Neuronal stem cell (in vitro differentiated cells): ENCODE measurements at places on chromosomes 5 and 9.
A peak's percentile ranks its signal among the peaks of the same experiment; 100 is the strongest.

- DNase-seq, result no peak
These were observed 37.3 kb upstream of the CTNND2 start for GRCh38 chr5:11941566-11941965.

- no peak for DNase-seq
These were observed 79.8 kb downstream of the HSD17B3 start for GRCh38 chr9:96222132-96222531.

DNA sequence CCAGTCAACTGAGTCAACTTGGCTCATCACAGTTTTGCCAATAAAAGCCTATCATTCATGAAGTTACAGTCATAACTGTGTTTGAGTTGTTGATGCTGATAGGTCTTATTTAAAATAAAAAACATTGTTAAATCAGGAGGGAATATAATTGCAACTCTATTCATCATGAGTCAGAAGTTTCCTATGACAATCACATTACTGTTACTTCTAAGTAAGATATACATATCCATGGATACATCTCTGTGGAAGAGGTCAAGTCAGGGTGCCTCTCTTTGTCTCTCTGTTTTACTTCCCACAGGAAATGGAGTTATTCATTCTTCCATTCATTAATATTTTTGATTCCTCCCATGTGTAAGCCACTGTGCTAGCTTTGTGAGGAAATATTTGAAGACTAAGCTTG lies 2015.4 kb upstream of the WWC1 start:
- DNase-seq, result no peak

DNA sequence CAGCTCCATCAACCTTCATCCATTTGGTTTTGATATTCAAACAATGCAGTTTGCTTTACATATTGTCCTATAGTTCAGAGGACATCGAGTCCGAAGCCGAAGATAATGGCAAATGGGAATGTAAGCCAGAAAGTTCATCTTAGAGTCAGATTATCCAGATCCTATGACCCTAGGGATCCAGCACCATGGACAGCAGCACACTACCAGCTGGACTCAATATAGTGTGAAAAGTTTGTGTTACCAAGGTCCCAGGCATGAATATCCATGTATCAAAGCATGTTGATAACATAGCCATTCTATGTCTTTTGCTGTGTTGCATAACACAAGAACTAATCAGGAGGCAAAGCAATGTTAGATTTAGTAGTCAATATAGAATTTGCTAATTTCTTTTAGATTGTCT lies 46.3 kb downstream of the FSTL4 start:
- DNase-seq, result peak; percentile 47

- DNase-seq, result no peak
These were observed 62.1 kb downstream of the ARSB start for GRCh38 chr5:78922879-78923621.

GRCh38 chr9:93324191-93324834 lies 127.2 kb upstream of the FAM120A start:
- no peak for DNase-seq

DNA sequence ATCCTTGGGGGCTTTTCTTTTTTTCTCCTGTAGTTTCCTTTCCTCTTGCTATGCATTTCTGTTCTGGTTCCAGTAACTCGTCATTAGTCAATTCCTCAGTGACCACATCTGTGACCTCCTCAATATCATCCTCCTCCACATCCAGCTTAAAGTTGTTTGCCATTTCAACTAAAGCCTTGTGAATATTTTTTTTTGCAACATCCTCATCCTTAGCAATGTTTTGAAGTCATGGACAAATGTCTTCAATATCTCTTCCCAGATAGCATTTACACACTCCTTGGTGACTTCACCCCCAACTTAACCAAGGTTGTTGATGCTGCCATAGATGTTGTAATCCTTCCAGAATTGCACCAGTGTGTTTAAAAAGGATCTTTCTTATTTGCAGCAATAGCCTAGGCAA lies 14.7 kb upstream of the ADRB2 start:
- DNase-seq, result no peak

DNA sequence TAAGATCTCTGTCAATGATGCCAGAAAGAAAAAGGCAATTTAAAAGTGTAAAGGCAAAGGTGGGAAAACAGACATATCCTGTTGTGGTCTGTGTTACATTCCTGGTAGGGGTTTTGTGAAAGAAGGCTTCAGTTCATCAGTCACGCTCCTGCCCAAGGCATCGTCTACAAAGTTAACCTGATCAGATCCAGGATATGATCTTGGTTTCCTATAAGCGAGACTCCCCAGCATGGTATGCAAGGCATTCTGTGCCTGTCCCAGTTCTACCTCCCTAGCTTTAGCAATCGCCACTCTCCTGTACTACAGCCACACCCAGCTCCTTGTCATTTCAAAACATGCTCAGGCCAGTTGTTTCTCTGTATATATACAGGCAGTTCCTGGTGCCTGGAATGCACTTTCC lies 58.0 kb upstream of the PTPN3 start:
- no peak for DNase-seq

GRCh38 chr9:127216210-127216887 lies 48.2 kb upstream of the GARNL3 start:
- DNase-seq, result no peak

DNA sequence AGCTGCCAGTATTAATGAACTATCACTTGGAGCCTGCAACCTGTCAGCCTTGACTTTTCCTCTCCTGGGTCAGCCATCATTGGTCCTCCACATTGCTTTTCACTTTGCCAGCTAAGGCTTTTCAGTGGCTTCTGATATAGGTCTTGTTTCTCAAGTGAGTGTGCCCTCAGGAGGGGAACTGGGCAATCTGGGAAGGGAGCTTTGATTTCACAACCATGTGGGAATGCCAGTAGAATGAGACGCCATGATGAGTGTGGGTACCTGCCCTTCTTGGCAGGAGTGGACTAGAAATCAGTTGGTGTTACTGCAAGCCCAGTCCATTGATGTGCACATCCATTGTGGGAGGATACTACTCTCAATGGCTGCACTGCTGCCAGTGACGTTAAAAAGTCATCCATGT lies 54.1 kb downstream of the SH3GL2 start:
- DNase-seq, result no peak

GRCh38 chr5:89904442-89904841 lies 505.1 kb downstream of the CETN3 start:
- no peak for DNase-seq

DNA sequence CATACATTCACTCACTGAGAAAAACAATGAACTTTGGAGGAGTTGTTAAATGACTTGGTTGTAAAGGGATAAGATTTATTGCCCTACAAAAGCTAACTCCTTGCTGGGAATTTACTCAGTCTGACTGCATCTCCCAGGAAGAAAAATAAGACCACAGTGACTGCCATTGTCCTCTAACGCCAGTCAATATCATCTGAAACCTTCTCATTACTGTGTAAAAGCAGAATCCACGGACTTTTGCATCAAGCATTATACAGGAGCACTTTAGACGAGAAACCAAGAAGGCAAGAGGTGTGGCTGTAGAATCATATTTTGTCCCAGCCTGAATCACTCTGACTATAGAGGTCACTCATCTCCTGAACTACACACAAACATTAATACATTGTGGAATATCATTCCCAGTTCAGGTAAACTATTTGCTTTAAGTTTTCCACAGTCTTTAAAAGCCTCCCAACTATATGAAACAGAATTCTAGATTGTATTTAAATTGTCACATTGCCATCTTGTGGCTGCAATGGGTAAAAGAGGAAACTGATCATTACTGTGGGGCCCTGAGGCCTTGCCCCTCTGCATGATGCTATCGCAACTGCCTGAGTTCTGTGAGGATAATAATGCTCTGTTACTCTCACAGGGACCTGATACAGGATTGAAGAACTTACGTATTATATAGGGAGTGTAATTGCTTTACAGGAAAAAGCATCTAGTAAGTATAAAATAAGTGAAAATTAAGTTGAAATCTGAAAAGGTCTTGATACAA lies 142.9 kb downstream of the SLCO4C1 start:
- peak; percentile 24 for DNase-seq

- DNase-seq, result no peak
These were observed 31.7 kb upstream of the NR3C1 start for GRCh38 chr5:143435210-143435657.

GRCh38 chr9:116333254-116333653 lies 179.7 kb downstream of the PAPPA start:
- DNase-seq, result no peak

GRCh38 chr9:77015327-77016048 lies 4.0 kb upstream of the FOXB2 start:
- no peak for DNase-seq

DNA sequence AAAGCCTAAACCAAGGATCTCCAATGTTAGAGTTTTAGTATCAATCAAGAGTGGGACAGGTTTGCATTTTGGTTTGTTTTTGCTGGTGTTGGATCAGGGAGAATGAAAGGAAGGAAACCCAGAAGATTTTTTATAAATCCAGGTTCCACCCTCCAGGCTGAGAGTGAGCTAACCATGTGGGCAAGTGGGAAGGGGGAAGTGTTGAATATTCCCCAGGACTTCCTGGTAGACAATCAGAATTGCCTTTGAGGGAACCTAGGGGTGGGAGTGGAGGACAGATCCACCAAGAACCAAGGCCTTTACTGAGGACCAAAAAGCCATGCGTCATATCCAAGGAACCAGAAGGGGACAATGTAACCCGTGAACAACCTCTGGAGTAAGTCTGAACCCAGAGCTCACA lies 33.5 kb upstream of the PIK3R1 start:
- DNase-seq, result no peak

DNA sequence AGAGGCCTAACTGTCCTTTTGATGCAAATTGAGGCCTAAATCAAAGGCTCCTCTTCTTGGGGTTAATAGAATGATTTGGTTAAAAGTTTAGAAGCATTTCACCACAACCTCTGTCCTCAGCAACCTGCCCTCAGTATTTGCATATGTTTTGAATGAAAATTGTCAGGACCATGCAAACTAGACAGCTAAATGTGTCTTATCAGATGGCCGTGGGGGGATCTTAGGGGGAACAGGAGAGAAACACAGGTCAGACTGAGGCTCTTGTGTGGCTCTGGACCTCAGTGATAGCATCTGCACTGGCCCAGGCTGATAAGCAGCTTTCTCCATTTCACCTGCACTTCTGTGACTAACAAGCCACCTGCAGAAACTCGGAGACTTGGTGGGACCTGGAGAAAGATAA lies 49.0 kb downstream of the FOXI1 start:
- DNase-seq, result no peak

DNA sequence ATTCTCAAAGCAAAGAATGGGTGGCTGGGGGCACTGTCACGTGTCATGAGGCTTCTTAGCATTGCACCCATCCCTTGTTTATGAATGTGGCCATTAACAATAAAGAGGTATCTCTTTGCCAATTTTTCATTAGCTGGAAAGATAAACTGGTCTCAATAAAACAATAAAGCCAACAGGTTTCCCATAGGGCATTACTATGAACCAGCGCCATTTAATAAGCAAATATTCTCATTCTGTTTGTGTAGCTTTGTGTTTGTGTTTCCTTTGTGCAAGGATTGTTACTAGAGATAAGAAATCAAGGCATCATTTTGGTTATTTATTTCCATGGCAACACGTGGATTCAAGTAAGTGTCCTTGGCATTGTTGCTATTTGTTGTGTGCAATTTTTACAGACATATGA lies 37.6 kb upstream of the CAST start:
- DNase-seq, result no peak

DNA sequence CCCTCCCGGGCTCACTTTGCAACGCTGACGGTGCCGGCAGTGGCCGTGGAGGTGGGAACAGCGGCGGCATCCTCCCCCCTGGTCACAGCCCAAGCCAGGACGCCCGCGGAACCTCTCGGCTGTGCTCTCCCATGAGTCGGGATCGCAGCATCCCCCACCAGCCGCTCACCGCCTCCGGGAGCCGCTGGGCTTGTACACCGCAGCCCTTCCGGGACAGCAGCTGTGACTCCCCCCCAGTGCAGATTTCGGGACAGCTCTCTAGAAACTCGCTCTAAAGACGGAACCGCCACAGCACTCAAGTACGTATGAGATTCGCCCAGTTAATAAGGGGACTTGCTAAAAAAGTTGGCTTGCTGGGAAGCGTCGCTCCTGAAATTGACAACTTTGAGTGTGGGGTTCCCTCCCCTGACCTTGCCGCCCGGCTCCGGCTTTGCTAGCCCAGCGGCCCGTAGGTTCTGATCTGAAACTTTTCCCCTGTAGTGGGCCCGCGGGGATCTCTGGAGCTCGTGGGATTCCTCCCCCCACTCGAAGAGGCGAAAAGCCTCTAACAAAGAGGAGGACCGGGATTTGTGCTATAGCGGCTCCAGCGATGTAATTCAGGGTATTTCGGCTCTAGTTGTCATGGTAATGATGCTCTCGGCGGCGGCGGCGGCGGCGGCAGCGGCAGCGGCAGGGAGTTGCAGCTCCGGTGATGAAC lies 572 bp downstream of the NR4A3 start:
- peak; percentile 69 for DNase-seq

- no peak for DNase-seq
These were observed 23.8 kb upstream of the DAB2 start for GRCh38 chr5:39448506-39449128.

DNA sequence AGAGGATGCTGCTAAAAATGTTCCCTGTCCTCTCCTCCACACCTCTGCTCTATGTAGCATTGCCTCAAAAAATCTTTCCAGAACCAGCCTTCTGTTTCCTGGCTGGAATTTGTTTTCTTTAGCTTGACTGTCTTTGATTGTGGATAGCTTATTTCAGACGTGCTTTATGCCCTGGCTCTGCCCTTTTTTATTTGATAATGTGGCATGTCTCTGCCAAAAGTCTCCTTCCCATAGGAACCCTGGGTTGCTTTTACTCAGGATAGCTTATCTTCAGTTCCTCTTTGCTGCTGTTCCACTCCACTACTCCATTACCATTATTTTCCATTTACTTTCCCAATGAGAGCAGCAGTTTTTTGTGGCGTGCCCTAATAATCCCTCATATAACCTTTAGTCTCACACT lies 885 bp upstream of the TMEM252 start:
- DNase-seq, result no peak

- DNase-seq, result no peak
These were observed 23.8 kb downstream of the LVRN start for GRCh38 chr5:115985802-115986757.

DNA sequence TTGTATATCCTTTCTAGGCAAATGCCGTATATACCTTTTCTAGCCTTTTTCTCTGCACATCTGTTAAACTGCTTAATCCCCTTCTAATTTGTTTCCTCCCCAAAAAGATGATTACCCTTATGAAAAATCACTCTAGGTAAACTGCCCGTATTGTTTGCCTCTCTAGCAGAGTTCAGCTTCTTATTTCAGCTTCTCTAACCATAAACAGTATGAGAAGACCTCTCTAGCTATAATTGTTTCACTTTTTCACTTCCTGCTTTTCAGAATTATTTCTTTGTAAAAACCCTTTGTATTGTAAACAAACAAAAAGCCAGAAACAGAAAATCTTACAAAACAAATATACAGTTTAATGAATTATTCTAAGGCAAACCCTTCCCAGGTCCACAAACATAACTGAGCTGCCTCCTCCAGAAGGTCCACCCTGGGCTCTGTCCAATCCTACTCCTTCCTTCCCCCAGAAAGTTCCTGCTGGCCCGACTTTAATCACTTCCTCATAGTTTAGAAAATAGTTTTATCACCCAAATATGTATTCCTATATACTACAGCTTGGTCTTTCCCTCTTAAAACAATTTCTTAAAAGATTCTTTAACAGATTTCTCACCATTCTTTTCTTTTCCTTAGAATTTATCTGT lies 158.1 kb downstream of the FGF1 start:
- no peak for DNase-seq

- no peak for DNase-seq
These were observed 91.4 kb downstream of the SLC12A2 start for GRCh38 chr5:128174951-128175350.
